ENCODE measurements at places on chromosomes 1 and 21.

- peak; percentile 71 for DNase-seq
These were observed 37.4 kb upstream of the WASF2 start for GRCh38 chr1:27527223-27527889.

DNA sequence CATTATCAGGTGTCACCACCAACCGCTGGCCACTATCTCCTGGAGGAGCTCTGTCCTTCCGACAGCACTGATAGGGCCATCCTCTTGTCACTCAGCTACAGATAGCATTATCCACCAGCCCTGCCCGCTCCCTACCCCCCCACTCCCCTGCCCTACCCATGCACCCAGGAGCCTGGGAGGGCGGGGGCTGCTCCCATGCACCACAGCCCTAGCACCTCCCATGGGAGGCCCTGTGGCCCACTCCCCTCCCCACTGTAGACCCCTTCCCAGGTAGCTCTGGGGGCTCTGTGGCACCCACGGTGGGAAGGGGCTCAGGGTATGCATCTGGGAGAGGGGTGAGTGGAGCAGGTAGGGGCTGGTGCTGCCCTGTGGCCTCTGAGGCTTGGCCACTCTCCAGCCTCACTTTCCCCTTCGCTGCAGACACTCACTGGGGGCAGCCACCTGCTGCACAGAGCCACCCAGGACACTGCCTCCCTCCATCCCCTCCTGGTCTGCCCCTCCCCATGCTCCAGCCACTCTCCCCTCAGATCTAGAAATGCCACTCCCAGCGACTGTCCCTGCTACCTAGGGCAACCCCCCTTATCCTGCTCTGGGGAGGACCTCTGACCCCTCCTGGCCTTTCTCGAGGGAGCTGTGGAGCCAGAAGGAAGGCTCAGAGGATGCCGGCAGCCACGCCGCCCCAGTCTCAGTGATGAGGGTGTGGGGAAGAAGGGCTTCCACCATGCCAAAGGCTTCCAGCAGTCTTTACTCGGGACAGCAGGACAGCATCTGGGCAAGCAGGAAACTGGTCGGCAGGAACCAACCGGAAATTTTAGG, 58.5 kb downstream of the WNT9A start:
- DNase-seq = no peak

DNA sequence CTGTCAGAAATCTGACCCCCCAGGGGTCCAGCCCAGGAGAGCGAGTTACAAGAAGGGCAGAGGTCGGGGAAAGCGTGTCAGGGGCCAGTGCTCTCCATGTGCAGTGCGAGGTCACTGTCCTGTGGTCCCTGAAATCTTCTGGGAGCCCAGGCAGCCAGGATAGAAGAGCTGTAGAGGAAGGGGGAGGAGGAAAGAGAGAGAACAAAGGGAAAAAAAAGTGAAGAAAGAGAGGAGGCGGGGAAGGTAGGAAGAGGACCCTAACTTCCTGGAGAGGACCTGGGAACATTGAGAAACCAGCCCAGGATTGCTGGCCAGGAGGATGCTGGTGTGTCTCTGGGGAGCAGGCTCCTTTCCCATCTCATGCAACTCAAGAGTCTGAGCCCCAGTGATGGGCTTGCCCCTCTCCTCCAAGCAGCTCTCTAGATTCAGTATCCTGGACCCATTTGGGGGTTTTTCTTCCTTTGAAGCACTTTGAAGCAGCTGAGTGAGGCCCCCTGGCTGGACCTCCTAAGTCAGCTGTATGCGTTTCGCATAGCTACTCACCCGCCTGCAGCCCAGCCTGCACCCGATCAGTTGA, 6.8 kb upstream of the INAVA start:
- no peak for DNase-seq

DNA sequence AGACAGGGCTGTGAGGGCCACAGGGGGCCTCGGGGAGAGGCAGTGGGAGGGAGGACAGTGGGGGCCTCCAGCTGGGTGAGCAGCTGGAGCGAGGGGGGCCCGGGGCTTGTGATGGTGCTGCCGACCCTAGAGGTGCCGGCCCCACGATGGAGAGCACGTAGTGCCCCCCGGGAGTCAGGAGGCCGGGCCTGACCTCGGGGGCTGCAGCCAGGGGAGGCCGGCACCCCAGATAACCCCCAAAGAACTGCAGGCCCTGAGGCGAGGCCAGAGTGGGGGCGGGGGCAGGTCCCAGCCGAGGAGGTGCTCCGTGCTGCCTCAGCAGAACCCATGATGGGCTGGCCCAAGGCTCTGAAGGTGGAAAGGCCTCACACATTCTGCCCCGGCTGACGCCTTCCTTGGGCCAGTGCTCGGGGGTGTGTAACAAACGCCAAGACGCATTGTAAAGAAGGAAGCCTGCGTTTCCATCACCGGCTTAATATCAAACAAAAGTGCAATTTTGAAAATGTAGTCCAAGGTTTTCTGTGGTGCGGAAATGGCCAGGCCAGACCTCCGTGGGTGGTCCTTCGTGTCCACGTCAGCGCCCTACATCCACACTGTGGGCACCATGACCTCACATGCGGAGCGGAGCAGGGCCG, 55.2 kb downstream of the COL6A1 start:
- DNase-seq = no peak

DNA sequence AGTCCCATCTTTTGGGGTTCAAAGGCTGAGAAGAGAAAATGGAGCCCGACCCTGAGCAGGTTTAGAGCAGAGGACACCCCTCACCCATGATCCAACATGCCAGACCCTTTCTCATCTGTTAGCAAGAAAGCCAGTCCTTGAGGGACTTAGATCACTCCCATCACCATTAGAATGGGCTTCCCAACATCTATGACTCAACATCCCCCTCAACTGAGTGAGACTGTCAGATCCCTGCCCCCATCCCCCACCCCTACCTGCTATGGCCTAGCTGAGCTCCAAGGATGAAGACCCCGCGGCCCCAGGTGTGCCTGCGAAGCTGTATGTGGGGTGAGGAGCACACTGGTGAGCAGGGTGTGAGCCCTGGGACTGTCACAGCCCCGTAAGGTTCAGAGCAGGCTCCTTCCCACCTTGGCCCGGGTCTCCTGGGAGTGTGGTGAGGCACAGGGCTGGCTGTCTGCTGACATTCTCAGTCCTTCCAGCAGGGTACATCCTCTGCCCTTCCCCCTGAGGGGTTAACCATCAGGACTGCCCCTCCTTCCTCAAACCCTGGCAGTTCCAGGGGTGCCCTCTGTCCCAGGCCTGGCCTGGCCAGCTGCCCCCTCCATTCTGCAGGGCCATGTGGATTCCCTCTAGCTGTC, 21.4 kb upstream of the BLACAT1 start:
- DNase-seq = no peak

- DNase-seq = no peak
These were observed 50.9 kb downstream of the ENAH start for GRCh38 chr1:225601902-225602589.

DNA sequence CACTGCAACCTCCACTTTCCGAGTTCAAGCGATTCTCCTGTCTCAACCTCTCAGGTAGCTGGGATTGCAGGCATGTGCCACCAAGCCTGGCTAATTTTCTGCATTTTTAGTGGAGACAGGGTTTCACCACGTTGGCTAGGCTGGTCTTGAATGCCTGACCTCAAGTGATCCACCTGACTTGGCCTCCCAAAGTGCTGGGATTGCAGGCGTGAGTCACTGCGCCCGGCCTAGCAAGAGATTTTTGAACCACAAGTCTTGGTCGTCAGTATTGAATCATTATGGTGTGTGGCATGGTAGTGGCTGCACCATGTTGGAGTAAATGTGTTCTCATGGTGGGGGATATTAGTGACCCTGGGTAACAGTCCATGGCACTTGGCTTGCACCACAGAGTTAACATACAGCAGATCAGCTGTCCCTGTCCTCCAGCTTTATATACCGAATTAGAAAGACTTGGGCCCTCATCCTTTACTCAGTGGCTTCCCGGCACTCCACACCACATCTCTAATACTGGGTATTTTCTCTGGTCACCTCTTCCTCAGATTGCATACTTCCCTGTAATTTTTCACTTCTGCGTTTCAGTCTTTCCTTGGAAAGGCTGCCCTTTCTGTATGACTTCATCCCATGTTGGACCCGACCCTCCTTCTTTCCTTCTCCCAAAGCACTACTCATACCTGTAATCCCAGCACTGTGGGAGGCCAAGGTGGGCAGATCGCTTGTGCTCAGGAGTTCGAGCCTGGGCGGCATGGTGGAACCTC, 25.1 kb downstream of the AK4 start:
- no peak for DNase-seq

- no peak for DNase-seq
These were observed 7.5 kb upstream of the GPR153 start for GRCh38 chr1:6268415-6268814.

Measured in NCI-H1436 treated with DMSO at 0.1 percent for 48 hours (cell line).